ENCODE measurements at places on chromosomes 11 and 22.

DNA sequence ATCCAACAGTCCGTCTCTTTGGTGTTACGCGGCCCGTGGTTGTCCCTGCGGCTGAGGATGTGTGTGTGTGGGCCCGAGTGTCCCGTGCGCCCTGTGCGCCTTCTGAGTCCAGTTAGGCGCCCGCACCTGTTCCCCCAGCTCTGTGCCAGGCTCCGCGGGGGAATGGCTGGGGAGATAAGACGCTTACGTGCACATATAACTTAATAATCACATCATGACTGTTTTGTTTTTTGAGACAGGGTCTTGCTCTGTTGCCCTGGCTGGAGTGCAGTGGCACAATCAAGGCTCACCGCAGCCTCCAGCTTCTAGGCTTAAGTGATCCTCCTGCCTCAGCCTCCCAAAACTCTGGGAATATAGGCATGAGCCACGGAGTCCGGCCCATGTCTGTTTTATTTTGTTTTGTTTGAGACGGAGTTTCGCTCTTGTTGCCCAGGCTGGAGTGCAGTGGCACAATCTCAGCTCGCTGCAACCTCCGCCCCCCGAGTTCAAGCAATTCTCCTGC, 817 bp downstream of the ARL2 start:
- DNase-seq = no peak

GRCh38 chr11:68689737-68690625, 5.6 kb downstream of the GAL start:
- no peak for DNase-seq

GRCh38 chr11:59224351-59224928, 11.7 kb upstream of the MPEG1 start:
- DNase-seq = no peak

GRCh38 chr22:27501191-27501936, 300.2 kb downstream of the MN1 start:
- DNase-seq = no peak

DNA sequence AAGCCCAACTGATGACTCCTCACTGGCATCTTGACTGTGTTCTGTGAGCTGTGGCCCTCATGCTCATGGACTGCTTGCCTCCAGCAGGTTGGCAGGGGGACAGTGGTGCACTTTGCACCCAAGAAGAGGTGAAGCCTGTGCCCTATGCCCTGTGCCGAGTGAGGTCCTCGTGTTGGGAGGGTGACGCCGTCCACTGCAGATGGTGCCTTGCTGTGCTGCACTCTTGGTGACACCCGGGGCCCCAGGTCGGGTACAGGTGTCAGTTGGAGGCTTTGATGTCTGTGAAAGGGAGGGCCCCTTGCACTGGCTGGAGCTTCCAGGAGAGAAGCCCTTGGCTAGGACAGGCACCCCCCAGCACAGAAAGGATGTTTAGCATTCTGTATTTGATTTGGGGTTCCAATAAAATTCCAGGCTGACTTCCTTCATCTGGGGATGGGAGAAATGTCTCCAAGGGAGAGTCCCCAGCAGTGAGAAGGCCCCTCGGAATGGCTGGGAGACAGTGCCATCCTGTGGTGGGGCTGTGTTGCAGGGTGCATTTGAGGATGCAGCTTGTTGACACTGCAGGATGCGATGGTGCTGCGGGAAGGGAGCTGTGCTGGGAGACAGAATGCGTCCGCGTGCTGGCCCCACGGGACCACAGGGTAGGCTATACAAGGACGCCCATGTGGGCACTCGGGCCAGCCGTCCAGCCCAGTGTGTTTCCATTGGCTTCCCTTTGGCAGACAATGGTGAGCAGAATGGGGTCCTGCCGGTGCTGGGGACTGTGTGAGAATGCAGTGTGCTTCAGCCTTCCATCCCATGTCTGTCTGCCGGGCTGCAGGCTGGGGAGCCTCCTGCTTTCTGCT, 2.5 kb upstream of the ZDHHC8 start:
- DNase-seq = no peak

- DNase-seq = no peak
These were observed 10.8 kb downstream of the HSPA8 start for GRCh38 chr11:123051146-123051545.

DNA sequence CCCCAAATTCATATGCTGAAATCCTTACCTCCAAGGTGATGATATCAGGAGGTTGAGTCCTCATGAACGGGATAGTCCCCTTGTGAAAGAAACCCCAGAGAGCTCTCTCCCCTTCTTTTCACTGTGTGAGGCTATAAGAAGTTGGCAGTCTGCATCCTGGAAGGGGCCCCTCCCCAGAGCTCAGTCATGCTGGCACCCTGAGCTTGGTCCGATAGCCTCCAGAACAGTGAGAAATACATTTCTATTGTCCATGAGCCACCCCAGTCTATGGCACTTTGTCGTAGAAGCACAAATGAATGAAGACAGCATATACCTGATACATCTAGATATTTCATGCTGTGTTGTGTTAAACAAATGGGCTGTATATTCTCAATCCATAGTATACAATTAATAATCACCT, 81.1 kb upstream of the CRTAM start:
- no peak for DNase-seq

- DNase-seq = no peak
These were observed 1.7 kb downstream of the PDE3B start for GRCh38 chr11:14645015-14645912.

GRCh38 chr11:40161854-40162410, 1297.5 kb downstream of the LRRC4C start:
- no peak for DNase-seq

GRCh38 chr22:28000361-28000760, 81.3 kb upstream of the PITPNB start:
- no peak for DNase-seq

DNA sequence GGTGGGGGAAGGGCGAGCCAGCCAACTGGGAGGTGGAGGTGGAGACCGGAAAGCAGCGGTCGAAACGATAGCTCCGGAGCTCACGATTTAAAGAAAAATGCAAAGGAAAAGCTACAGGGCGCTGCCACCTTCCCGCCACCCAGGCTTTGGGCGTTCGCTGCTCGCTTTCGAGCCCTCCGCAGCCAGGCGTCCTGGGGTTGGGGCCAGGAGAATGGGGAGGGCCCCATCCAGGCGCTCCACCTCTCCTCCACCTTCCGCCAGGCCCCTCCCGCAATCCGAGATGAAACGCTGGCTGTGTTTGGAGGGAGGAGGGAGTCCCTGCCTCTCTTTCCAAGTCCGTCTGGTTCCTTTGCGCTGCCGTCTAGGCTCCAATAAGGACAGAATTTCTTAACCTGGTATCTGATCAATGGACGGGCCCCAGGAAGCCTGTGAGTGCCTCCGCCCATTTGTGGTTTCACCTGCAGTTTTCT, 483 bp upstream of the ABTB2 start:
- no peak for DNase-seq

DNA sequence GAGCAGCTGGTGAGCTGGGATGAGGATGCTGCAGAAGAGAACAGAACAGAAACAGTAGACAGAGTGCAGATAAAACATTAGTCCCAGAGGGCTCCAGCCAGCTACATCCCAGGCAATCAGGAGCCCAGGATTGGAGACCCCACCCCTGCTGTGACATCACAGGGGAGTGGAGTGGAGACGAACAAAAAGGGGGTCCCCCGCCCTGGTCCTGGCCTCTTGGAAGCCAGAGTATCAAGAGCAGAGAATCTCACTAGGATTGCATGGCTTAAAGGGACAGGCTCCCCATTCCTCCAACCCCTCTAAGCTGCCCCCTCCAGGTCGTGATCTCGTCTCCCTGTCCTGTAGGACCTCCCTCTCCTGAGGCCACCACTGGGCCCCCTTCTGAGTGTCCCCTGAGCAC, at the start of gene P2RX3:
Gene P2RX3 (plus strand): TSS at position 211 of the 400 bp plus-strand sequence. CDS start 199 bp downstream, outside the sequence.
- DNase-seq = no peak

- no peak for DNase-seq
These were observed 296.6 kb downstream of the LUZP2 start for GRCh38 chr11:24793479-24793878.

DNA sequence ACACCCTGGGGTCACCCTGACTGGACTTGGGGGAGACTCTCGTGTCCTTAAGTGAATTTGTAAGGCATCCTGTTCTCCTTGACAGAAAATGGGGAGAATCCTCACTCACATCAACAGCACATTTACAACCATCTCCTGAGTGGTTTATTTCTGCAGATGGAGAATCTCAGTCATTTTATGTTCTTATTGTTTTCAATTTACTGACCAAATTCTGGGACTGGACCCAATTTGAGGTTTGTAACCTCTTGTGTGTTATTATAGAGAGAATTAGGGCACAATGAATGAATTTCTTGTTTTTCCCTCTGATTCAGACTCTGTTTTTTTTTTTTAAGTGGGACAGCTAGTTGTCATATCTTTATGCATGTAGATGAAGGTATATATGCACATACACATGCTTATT, 104.9 kb downstream of the ADAMTS15 start:
- no peak for DNase-seq

DNA sequence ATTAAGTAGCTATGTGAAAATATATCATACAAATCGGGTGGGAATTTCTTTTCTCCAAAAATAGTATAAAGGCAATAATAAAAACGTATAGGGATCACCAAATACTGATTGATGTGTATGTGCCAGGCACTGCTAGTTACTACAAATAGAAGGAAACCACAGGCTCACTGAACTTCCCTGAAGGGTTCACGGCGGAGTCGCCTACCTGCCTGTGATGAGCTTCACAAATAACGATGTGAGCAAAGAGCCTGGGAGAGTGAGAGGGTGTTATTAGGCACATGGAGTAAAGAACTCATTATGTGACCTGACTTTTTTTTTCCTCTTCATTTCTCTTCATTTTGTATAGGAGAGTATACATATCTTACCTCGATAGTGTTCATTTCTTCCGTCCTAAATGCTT, 36.0 kb upstream of the L3MBTL2 start:
- DNase-seq = no peak
